ENCODE measurements at places on chromosomes 5 and 9.

- no peak for DNase-seq
These were observed 43.9 kb downstream of the SLC46A2 start for GRCh38 chr9:112846528-112847488.

- no peak for DNase-seq
These were observed 16.8 kb downstream of the ALDOB start for GRCh38 chr9:101418518-101419430.

- no peak for DNase-seq
These were observed 46.9 kb downstream of the RAB14 start for GRCh38 chr9:121154782-121155181.

DNA sequence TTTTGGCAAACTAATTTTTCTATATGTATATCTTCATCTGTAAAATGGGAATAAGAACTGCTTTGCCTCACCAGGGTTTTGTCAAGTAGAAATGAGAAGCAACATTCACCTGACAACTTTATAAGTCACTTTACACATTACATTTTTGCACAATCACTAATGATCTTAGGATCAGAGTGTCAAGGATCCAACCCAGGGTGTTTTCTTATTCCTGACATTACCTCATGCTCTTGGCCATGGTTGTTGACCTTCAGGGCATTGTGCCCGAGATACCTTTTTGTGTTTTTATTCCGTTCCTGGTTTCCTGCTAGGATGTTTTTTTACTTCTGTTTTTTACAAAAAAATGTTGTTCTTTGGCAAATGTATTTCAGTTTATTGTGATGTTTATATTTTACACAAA lies 22.2 kb upstream of the RASA1 start:
- no peak for DNase-seq

GRCh38 chr5:142979636-142980035 lies 209.5 kb downstream of the ARHGAP26 start:
- no peak for DNase-seq

DNA sequence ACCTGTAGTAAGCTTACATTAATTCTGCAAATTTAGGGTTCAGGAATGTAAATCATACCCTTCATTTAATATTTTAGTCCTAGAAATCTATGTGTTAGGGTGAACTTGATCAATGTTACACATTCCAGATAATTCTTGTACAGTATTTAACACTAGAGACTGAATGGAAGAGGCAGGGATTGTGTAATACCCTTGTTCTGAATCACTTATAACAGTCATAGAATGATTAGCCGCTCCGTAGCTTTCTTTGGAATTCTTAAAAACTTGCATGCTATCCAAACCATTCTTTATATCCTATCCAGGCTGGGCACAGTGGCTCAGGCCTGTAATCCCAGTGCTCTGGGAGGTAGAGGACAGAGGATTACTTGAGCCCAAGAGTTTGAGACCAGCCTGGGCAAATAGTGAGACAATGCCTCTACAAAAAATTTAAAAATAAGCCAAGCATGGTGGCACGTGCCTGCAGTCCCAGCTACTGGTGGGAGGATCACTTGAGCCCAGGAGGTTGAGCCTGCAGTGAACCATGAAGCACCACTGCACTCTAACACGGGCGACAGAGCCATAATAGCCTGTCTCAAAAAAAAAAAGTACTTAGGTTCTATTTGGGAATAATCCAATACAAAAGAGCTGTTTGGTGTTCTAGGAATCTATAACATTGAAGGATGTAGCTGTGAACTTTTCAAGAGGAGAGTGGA lies 8.3 kb downstream of the ZNF483 start:
- no peak for DNase-seq

DNA sequence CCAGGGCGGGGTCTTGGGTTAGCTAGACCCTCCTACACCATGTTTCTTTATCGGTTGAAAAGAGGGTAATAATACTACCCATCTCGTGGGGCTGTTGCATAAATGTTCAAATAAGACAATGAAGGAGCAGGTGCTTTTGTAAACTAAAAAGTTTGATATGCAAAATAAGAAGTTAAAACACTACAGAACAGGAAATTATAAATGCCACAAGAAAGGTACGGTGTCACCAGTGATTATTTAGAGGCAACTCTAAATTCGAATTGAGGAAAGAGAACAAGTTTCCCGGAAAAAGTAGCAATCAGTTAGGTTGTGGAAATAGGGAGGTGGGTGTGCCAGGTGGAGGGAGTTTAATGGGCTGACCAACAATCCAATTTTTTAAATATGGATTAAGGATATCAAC lies 2.5 kb upstream of the PHF19 start:
- no peak for DNase-seq

- no peak for DNase-seq
These were observed 48.9 kb upstream of the SLC2A8 start for GRCh38 chr9:127347831-127348776.

DNA sequence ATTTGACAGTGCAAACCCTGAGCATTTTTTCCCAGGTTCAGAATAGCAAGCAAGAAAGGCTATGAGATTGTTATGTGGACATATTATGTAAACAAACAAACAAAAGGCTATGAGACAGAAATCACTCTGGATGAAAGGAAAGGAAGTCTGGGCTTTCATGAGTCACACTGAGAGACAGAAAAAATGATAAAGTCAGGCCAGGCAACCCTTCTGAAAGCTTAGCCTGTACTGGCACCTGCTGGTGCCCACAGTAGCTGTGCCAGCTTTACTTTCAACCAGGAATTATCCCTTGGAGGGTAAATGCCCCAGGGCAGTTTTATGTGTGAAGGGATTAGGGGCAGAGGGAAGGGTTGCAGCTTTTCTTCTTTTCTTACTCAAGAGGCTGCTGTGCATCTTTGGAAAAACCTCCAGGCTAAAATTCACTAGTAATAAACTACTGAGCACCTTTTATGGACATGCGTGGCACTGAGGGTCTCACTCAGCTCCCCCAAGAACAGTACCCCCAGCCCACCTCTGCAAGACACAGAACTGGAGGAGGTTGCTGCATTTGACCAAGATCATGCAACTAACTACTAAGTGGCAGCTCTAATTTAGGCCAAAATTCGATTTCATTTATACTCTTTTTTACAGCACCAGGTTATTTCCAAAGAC lies 41.7 kb downstream of the ACTL7B start:
- no peak for DNase-seq

- no peak for DNase-seq
These were observed 17.9 kb upstream of the SPINK4 start for GRCh38 chr9:33222031-33222430.

DNA sequence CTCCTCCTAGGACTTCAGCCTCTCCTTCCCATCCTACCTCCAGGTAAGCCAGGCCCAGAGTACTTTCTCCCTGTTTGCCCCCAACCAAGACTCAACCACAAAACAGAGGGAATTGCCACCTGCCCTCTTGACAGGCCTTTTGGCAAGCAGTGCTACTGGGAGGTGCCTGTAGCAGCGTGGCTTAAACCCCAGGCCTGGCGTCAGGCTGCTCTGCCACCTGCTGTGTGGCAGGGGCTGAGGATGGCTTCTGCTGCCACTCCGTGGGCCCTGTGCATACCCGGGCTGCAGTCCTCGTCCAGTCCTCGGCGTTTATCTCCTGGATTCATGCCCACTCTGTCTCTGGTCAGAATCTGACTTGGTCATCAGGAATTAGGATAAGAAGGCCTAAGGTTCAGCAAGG lies 163.1 kb downstream of the PAX5 start:
- no peak for DNase-seq

DNA sequence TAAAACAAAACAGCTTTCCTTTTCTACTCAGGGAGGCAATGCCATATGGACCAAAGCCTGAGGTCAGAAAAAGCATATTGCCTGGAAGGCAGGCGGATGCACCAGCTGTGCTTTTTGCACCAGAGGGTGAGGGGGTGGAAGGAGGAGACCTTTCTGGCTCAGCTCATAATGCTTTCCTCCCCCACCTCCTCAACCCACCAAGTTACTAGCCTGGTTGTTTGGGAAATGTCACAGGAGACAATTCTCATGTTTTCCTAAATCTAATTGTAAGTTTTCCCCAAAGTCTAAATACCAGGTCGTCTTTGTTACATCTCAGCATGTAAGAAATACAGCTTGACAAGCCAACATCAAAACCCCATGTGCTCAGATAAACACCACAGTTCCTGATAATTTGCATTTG lies 72.6 kb upstream of the DMRTA1 start:
- DNase-seq, result no peak

- DNase-seq, result no peak
These were observed 156.1 kb upstream of the ADAMTSL1 start for GRCh38 chr9:18317896-18318295.

DNA sequence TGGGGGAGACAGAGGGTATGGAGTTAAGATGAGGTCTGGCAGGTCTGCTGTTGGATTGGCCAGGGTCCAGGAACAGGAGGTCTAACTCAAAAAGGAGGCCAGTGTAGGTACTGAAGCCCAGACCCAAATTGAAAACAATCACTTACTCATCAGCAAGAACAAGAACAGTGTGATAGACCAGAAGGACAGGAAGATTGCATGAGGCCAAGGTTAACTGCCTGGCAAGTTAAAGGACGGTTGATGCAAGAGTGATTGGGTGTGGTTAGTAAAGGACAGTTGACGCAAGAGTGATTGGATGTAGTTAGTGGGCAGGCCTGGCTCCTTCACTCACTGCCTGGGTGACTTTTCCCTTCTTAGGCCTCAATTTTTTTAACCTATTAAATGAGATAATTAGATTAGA lies 132.6 kb downstream of the PDZD2 start:
- DNase-seq, result no peak

DNA sequence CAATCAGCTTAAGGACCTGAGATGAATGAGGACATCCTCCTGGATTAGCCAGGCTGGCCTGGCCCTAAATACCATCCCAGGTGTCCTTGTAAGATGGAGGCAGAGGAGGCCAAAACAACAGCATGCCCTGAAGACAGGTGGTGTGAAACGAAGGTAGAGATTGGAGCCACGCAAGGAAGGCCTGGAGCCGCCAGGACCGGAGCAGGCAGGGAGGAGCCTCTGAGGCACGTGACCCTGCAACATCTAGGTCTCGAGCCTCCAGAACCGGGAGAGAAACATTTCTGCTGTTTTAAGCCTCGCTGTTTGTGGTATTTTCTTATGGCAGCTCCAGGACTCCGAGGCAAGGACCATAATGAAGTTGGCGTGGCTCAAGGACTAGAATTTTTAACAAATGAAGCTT lies 9.7 kb upstream of the COL5A1 start:
- DNase-seq, result no peak
